ENCODE measurements at places on chromosomes 13 and 19.

DNA sequence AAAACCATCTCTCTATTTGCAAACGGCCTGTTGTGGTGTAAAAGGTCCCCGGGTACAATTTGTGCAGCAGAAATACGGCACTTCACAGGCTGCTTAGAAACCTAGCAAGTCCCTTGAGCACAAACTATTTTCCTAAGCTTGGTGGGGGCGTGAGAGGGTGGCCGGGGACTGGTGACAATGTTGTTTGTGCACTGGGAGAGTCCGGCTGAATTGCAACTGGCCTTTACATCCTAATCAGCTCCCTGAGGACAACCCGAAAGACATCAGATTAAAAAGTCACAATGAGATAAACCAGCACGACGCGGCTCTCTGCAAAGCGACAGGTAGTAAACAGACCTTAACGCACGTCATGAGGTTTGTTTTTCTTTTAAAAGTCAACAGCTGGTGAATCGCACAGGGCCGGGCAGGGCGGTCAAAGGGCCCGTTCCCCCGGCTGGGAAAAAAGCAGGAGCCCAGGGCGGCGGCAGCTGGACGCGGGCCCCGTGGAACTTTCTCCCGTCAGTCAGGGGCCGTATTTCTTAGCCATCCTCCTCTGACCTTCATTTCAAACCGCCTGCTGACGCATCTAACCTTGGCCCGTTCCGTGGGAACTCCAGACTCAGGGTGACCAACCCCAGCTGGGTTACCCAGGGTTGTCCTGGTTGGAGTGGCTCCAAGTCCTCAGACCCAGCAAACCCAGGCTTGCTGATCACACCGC, 112.3 kb downstream of the GADD45B start:
- no peak for DNase-seq

- peak; percentile 49 for DNase-seq
These were observed 10.6 kb downstream of the POU2F2 start for GRCh38 chr19:42121656-42122069.

DNA sequence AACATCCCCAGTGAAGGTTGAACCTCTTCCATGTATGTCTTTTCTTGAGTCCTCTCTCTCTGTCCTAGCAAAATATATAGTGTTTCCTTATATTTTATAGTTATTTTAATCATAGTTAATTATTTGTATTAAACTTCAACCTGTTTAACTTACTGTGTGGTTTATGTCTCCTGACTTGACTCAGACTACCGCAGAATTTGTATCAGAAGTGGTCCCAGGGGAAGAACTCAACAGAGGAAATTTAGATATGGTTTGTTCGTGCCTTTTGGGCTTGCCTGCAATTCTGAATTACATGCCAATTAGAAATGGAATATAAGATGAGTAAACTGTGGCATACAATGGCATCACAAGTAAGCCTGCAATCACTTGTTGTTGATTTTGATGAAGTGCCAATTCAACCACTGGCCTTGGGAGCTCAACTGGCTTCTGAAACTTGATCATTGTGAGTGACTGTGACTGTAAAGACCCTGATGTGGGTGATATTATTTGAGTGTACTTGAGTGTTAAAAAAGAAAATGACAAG, 1459.5 kb upstream of the PCDH20 start:
- DNase-seq = no peak

- DNase-seq = no peak
These were observed 31.9 kb downstream of the ZNF726 start for GRCh38 chr19:23946569-23946968.

DNA sequence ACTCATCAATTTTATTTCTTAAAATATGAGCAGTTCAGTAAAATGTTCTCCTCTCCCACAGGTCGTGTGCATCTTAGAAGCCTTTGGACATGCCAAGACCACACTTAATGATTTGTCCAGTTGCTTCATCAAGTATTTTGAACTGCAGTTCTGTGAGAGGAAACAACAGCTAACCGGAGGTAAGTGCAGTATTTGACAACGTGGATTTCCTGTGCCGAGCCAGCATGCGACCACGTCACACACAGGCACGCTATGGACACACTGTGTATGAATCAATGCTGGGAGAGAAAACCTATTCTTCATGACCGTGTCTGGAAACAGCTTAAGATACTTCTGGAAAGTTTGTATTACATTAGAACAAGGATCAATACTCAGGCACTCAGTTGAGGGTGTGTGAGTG, 268.5 kb downstream of the MYO16 start:
- DNase-seq = no peak

DNA sequence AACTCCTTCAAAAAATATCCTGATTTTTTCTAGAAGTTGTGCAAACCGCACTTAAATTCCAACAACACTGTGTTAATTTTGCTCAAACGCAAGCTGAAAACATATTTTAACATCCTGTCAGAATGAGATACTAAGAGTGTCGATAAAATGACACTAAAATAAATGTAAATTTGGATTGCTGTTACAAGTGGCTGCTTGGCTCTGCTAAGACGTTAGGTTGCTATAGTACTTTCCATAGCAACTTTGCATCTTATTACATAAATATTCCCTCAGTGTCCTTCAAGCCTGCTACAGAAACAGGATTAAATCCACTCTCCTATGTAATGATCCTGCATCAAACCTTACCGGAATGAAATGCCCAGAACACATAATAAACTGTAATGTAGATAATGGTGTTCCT, 292.1 kb downstream of the DNAJC15 start:
- no peak for DNase-seq

GRCh38 chr19:41302624-41303351, 7.2 kb upstream of the CCDC97 start:
- DNase-seq = no peak

GRCh38 chr19:35935911-35936737, at the start of gene LRFN3:
Gene LRFN3 (plus strand): TSS chr19:35936374. CDS start chr19:35939426, 3,052 bp downstream.
- no peak for DNase-seq

- DNase-seq = no peak
These were observed 34.1 kb upstream of the GAS6 start for GRCh38 chr13:113897966-113898365.

- no peak for DNase-seq
These were observed 4.5 kb downstream of the KCNN4 start for GRCh38 chr19:43776286-43776685.

GRCh38 chr13:59024434-59024833, 1139.3 kb downstream of the DIAPH3 start:
- DNase-seq = no peak

DNA sequence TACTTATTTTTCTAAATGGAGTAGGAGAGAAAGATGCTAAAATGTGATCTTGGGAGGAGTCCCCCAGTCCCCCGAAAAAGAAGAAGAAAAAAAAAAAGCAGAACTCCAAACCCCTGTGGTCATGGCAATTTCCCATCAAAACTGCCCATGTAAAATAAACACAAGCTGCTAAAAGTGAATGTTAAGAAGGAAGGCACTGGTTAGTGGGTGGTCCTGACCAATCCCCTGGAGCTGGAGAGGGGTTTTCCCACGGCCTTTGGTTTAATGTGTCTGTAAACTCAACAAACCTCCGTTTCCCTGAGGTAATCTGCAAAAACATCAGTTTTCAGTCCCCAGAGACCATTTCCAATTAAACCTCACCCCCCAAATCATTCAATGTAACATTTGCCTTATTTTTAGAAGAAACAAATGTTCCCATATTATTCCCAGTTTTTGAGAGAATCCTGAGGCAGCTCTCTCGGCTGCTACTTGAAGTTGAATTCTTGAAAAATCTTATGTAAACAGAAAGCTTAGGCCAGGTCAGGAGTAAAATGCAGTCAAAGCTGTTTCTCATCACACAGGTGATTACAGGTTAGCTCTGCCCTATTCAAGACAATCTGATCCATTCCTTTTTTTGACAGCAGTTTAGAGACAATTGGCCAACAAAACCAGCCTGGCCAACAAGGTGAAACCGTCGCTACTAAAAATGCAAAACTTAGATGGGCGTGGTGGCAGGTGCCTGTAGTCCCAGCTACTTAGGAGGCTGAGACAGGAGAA, 17.0 kb downstream of the RAB3D start:
- no peak for DNase-seq

DNA sequence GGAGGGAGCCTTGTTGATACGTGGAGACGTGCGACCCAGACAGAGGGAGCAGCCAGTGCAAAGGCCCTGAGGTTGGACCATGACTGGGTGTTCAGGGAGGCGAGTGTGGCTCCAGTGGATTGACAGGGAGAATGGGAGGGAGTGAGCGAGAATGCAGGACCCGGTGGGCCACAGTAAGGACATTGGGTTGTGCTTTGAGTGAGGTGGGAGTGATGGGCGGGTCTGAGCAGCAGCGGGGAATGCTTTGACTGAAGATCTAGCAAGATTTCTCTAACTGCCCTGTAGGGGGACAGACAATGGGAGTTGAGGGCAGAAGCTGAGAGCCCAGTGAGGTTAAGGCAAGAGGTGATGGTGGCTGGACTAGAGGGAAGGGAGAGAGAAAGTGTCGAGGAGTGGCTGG, 7.7 kb upstream of the NANOS2 start:
- DNase-seq = no peak

DNA sequence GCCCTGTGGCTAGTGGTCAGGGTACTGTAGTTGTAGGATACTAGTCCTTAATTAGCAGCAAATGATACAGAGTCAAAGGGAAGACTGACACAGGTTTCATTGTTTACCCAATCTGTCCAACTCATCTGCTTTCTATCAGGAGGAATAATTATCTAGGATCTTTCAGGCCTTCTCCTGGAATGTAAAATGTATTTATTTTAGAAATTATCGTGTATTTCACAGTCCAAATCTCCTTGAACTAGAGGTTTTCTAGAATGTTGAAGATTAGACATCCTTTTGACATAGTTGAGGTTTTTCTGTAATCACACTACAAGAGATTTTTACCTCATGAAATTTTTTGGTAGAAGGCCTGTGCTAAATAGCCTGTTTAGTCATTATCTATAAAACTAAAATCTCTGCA, 1694.8 kb upstream of the PCDH20 start:
- DNase-seq = no peak

DNA sequence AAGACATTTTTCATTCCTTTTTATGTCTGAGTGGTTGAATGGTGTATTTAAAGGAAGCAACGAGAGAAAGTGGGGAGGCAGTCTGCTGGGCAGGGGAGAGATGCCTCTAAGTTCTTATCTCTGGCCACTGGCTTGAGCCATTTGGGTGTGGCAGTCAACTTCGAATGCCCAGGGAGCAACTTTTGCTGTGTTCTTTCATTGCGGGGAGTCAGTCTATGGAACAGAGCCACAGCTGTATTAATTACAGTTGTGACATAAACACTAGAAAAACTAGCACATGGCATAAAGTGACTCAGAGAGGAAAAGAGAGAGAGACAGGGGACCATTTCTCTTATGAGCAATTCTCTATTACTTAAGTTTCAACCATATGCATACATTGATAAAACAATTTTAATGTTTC, 40.4 kb upstream of the PDCD5 start:
- DNase-seq = no peak

DNA sequence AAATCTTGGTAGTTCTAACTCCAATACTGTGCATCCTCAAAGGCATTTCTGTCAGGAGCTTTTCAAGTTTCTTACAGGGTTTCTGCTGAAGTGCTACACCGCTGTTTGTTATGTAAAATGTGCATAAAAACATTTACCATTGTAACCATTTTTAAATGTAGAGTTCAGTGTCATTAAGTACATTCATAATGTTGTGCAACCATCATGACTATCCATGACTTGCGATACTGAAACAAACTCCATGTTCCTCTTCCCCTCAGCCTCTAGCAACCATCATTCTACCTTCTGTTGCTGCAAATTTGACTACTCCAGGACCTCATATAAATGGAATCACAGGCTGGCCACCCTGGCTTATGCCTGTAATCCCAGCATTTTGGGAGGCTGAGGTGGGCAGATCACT, 14.4 kb upstream of the SLC25A42 start:
- DNase-seq = no peak

DNA sequence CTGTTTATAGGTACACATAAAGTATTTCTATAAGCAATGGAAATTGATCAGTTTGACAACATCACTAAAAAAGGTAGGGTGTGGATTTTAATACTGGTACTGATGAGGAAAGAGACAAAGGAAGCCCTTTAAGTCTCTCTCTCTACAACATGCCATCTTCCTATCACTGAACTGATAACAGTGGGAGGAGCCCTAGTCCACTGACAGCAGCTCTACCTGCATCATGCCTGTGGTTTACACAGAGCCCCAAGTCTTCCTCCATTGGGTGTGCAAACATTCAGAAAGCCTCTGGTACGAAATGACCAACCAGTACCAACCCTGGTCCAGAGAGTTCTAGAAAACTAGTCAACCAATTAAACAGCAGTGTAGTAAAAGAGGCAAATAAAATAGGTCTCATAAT, 53.4 kb downstream of the KLF12 start:
- no peak for DNase-seq

- no peak for DNase-seq
These were observed 2130.9 kb upstream of the PCDH20 start for GRCh38 chr13:63546524-63546923.

DNA sequence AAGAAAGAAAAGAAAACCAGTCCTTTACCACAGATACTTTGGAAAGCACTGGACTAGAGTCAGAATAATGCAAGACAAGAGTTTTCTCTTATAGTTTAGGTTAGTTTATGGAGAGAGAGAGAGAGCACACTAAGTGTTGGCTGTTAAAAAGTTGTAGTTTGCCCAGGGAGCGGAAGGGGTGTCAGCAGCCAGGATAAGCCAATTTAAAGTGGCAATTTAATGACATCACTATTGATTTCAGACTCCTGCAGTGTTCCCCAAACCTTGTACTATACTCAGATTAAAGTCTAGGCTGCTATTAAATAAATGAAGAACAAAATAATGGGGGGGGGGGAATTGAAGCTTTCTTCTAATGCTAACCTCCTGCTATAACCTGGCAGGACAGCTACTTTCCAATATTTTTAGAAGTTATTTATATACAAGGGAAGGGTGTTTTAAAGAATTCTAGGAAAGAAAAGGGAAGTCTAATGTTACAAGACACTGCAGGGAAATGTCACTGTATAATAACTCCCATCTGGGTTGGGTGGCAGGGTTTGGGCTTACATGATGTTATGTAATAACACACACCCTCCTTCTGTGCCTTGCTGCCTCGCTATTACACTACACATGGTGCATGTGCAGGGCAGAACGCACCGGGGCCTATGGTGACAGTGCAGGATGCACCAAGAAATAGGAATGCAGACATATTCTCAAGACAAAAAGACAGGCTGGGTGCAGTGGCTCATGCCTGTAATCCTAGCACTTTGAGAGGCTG, 19.9 kb downstream of the TPT1 start:
- DNase-seq = no peak

GRCh38 chr13:36789061-36789460, 30.0 kb upstream of the RFXAP start:
- no peak for DNase-seq

- DNase-seq = no peak
These were observed 2.7 kb upstream of the TFDP1 start for GRCh38 chr13:113581871-113582270.

- DNase-seq = peak; percentile 71
These were observed 19.7 kb upstream of the ERCC5 start for GRCh38 chr13:102825921-102826706.

GRCh38 chr13:29453617-29454011, 141.9 kb downstream of the SLC7A1 start:
- no peak for DNase-seq

- no peak for DNase-seq
These were observed 38.6 kb upstream of the SEMA6B start for GRCh38 chr19:4597975-4598671.
